ENCODE measurements at places on chromosomes 13 and 19.

DNA sequence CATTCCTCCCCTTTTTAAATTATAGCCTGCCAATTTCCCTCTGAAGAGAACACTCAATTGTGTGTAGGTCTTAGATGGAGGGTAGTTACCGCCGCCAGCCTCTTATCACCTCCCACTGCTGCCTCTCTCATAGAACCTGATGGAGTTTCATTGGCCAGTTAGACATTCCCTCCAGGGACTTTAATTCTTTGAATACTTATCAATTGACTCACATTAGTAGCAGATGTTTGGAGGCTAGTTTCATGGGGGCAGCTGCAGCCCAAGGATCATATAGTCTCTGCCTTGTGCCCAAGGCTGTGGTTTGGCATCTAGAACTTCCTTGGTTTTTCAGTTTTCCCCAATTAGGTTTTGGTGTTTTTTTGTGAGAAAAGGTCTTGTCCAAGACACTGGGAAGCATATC, 318.9 kb upstream of the HTR2A start:
- DNase-seq = no peak

DNA sequence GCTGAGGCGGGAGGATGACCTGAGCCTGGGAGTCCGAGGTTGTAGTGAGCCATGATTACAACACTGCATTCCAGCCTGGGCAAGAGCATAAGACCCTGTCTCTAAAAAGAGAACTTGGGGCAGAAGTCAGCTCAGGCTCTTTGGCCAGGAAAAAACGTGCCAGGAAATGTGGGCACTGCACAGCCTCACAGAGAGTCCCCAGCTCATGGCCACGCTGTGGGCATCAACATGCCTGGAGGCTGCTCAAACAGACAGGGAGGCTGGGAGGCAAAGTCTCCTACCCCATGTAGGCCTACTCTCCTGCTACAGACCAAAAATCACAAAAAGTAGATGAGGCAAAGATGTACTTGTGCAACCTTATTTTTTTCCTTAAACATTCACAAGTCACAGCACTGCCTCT, 49.4 kb downstream of the PEPD start:
- DNase-seq = no peak

DNA sequence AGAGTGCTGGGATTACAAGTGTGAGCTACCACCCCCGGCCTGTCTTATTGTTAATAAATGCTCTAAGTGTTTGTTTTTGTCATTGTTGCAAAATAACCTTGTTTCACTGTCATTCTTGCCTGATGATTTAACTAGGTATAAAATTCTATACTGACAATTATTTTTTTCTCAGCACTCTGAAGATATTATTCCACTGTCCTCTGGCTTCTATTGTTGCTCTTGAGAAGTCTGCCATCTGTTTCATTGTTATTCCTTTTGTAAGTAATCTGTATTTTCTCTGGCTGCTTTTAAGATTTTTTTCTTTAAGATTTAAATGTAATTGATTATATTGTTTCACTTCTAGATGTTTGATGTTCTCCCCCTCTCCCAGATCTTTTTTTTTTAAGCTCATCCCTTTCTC, 17.6 kb downstream of the ZNF420 start:
- DNase-seq = no peak

GRCh38 chr13:43473437-43473836, 313.3 kb downstream of the ENOX1 start:
- no peak for DNase-seq

- DNase-seq = no peak
Measured at GRCh38 chr19:45623984-45624383, 15.2 kb downstream of the EML2 start.

DNA sequence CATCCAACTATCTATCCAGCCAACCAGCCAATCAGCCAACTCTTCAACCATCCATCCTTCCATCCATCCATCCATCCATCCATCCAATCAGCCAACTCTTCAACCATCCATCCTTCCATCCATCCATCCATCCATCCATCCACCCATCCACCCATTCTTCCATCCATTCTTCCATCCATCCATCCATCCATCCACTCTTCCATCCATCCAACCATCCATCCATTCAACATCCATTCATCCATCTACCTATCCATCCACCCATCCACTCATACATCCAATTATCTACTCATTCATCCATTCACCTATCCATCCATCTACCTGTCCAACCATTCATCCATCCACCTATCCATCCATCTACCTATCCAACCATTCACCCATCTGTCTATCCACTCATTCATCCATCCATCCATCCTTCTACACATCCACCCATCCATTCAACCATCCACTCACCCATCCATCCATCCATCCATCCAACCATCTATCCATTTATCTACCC, 9.4 kb downstream of the ARHGEF18 start:
- no peak for DNase-seq

DNA sequence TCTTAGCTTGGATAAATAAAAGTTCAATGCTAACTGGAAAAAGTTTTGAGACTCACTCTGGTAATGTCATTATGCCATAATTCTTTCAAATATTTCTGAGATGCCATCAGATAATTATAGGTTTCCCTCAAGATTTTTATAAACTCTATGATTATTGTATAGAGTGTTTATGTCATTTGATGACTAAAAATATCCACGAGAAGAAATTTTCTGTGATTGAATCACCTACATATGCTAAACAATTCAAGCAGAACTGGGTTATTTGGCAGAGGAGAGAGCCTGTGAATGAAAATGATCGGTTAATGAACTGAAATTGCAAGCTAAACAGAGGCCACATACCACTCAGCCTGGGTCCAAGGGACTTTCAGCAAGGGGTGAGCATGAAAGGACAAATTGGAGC, 92.6 kb upstream of the TSC22D1 start:
- no peak for DNase-seq

DNA sequence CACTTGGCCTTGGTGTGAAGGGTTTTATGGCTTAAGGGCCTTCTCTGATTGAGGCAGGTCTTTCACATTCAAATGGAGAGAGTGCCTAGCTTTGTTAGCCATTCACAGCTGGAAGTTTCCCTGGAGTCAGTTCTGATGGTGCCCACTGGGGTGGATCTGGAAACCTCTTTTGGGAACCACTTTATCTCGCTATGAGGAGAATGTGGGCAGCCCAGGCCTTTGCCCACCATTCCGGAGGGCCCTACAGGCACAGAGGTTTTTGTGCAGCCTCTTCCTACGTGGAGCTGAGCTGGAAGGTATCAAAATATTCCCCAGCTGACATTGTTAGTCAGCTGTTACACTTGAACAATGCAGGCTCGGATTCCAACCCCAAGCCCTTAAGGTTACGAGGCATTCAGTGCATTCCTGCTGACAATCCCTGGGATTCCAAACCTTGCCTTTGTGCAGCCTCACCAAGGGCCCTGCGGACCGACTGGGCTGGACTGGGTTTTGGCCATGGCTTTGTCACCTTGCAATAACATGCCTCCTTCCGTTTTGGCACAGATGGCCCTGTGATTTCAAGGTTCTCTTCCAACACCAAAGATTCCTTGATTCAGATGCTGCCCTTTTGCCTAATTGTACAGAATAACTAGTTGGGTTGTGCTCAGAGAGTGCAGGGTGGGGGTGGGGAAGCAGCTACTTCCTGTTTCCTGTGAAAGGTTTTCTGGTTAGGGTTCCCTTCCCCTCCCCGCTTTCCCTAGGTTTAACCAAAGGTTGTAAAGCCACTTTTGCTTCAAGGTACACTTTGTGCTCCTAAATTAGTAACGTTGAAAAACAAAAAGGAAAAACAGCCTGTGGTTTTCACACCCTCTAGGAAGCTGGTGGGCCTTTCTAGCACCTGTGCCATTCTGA, 27.0 kb downstream of the SAE1 start:
- no peak for DNase-seq

DNA sequence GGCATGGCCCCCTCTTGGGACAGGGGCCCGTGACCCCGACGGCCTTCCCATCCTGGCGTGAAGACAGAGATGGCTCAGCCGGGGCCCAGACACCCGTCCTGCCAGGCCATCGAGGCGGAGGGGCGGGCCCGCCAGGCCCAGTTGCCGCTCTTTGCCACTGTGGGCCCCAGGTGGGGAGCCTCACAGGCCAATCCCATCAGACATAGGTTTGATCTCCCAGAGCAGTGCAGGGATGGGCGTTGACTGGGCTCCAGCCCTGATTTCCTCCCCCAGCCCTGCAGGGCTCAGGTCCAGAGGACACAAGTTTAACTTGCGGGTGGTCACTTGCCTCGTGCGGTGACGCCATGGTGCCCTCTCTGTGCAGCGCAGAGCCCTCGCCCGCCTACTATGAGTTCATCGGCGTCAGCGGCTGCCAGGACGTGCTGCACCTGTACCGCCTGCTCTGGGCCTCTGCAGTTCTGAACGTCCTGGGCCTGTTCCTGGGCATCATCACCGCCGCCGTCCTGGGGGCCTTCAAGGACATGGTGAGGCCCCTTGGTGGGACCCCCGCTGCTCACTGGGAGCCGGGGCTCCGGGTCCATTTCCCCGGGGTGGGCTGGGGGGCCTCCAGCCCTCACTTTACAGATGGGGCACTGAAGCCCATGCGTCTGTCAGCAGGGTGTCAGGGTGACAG, 42.4 kb downstream of the TMEM255B start:
- DNase-seq = no peak

DNA sequence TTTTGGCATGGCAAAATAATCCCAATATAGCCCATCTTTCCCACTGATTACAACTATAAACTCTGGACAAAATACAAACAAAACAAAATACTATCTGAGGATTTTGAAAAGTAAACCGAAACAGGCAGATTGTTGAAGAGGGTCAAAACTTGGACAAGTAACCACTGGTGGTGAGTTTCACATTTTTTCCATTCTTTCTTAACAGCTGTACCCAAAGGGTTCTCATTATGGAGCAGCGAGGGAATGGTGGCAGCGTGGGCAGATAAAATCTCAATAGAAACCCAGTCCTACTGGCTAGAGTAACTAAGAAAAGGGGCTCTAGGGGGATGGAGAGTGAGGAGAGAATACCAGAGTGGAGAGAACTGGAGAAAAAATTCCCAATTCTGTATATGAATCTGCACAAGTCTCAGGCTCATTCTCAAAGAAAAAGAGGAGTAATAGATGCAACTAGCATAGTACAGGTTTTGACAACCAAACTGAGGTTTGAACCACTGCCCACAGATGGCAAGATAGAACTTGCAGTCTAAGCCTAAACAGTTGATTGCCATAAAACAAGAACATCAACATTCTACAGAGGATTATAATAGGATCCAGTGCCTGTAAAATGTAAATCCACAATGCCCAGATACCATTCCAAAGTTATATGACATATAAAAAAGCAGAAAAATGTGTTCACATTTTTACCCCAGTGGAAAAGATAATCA, 284.5 kb downstream of the KCNRG start:
- no peak for DNase-seq

- DNase-seq = peak; percentile 91
Measured at GRCh38 chr19:38229585-38230073, 5.6 kb upstream of the DPF1 start.

GRCh38 chr19:3115916-3116602, 19.8 kb upstream of the GNA15 start:
- DNase-seq = no peak

DNA sequence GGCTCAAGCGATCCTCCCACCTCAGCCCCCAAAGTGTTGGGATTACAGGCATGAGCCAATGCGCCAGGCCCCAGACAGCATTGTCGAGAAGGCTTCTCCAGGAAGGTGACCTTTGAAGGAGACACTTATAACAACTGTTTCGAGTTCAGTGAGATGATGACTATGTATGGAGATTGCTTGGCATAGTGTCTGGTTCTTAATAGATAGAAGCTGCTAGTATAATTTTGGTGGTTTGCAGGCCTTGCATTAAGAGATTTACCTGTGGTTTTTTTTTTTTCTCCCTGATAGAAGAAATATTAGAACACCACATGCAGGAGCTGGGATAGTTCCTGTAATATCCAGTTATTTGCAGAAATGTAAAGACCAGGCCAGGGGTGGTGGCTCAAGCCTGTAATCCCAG, 3.7 kb downstream of the MARCHF2 start:
- DNase-seq = no peak

GRCh38 chr13:54706336-54706735, 1677.7 kb downstream of the OLFM4 start:
- DNase-seq = no peak

DNA sequence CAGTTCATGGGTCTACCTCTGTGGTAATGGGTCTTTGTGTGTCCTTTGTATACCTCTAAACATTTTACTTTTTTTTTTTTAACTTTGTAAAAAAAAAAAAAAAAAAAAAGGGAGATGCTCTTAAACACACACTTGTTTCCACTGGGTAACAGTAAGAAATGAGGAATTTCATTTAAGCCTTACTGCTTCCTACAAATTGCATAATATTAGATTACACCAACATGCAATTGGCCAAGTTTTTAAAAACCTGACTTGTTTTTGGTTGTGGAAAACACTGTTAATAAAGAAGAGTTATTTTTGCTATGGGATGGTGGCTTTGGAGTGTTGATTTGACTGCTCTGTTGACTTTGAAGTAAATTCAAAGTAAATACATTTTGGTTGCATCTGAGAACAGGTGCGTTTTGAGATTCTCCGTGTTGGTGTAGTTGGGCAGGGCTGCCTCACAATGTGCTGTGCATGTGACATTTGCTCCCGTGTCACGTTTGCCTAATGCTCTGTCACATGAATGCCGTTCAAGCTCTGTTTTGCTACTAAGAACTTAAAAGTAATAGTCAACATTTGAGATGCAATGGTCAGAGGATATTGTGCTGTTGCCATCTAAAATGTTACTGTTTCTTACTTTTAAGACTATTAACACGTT, 202.4 kb downstream of the LMO7 start:
- DNase-seq = no peak

DNA sequence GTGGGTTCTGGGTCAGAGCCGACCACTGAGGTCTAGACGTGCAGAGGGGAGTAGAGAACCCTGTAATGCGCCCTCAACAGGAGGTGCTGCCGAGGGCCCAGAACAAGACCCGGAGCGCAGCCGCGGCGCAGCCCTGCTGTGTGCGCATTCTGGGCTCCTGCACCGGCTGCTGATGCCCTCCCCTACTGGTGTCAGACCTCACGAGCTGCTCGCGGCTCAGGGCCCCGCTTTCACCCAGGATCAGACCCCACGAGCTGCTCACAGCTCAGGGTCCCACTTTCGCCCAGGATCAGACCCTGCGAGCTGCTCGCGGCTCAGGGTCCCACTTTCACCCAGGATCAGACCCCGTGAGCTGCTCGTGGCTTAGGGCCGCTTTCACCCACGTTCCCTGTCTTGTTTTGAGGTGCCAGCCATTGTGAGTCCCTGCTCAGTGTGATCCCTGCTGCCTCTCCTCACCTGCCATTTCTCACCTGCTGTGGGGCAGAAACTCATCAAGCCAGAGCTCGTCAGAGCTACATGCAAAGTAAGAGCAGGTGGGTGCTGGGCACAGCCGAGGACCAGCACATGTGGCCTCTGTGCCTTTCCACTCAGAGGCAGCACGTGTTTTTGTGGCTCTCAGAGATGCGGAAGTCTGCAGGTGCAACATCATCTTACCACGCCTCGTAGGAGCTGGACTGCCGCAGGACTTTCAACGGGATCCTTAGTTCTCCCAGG, 47.0 kb upstream of the C13orf46 start:
- DNase-seq = no peak

All from C1 segment of cervical spinal cord (tissue), 14 donors.